ENCODE measurements at places on chromosomes 7 and 10.

- no peak for DNase-seq
Observed at GRCh38 chr10:100553929-100554328, 18.2 kb downstream of the HIF1AN start.

DNA sequence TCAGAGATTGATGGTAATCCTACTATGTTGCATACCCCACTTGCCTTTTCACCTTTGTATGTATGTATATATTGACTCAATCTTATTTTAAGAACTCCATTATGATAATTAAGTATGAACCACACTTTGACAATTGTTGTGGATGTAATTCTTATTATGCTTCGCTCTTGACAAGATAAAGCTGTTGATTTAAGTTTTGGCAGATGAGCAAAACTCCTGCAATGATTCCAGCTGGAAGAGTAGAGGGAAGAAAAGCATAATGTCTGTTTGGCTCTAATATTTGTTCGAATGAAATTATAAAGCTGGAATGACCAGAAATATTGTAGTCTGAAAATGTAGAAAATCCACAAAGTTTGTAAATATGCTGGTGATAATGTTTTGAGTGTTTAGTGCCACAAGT lies 83.8 kb upstream of the AKR1E2 start:
- no peak for DNase-seq

DNA sequence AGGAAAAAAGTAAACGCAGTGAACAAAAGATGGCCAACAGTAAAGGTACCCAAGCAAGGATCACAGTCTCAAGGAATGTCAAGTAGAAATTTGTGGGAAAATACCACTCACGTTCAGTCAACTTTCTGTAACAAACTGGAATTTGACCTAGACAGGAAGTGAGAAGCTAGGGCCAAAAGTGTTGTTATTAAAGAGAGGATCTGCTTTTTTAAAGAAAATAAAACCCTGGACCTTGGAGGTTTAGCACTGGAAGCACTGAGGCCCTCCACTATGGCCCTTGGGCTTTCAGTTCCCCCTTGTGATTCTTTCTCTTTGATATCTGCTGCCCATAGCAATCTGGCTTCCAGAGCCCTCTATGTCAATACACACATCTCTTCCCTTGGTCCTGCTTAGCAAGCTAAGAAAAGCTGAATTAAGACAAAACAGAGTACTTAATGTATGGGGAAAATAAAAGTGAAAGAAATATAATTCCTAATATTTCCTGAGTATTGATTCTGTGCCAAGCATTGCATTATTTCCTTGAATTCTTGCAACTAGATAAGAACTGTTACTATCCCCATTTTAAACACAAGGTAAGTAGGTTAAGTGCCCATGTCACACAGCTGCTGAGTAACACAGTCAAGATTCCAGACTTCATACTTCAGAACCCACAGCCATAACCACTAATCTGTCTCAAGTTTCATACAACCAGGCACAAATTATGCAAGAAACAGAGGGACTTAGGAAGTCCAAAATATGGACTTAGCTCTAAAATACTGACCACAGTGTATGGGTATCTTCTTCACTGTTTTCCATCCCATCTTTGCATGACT lies 2.6 kb upstream of the ZNF438 start:
- no peak for DNase-seq

- DNase-seq, result no peak
Observed at GRCh38 chr10:91319336-91319735, 90.8 kb upstream of the HECTD2 start.

GRCh38 chr10:18984531-18984930 lies 64.1 kb upstream of the MALRD1 start:
- DNase-seq, result no peak

DNA sequence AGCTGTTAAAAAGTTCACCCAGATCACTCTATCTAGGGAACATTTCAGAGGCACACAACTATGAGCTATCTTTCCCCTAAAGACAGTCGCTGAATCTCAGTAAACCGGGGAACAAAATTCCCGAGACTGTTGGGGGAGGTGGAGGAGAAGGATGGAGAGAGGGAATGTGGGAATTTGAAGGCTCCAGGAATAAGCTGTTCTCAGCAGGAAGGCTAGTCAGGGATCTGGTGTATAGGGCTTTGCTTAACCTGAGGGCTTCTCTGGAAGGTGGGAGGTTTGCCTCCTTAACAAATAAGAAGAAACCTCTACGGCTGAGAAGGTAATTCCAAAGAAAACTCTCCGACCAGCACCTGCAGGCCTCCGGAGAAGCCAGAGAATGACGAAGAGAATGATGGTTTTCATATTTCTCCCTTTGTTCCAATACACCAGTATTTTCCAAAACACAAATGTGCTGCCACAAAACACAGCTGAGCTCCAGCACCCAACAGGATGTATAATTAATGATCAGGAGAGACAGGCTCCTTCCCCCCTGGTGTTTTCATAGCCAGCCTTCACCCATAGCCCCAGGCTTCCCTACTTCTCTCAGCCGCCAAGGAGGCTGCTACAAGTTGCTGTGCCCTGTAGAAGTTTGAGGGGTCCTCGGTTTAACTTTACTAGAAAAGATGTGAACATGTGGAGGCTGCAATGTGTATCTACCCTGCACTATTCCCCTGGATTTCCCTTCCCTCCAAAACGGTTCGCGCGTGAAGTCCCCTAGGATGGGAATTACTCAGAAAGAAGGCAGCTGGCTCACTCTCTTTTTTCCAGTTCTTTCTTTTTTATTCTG lies 2.0 kb downstream of the KCNMA1 start:
- DNase-seq, result no peak

GRCh38 chr7:29604052-29604451 lies 40.4 kb downstream of the PRR15 start:
- DNase-seq, result no peak

DNA sequence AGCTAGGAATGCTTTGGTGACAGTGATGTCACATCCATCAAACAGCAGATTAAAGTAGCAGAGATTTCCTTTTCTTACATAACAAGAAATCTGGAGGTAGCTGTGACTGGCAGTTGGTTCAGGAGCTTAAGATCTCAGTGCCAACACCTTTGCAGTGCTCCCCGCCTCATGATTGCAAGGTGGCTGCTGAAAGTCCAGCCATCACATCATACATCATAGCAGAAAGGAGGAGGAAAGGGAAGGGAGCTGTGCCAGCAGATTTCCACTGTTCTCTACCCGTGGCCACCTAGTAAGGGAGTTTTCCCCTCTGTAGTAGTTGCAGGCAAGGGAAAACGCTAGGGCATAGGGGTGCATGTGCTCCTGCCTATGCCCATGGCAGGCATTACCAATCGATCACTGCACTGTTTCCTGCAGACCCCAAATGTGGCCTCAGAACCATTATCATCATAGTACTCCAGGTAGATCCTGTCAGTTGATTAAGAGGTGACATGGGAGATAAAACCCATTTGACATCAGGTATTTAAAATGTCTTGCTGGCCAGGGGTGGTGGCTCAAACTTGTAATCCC lies 57.9 kb upstream of the GTF2IRD1 start:
- no peak for DNase-seq

DNA sequence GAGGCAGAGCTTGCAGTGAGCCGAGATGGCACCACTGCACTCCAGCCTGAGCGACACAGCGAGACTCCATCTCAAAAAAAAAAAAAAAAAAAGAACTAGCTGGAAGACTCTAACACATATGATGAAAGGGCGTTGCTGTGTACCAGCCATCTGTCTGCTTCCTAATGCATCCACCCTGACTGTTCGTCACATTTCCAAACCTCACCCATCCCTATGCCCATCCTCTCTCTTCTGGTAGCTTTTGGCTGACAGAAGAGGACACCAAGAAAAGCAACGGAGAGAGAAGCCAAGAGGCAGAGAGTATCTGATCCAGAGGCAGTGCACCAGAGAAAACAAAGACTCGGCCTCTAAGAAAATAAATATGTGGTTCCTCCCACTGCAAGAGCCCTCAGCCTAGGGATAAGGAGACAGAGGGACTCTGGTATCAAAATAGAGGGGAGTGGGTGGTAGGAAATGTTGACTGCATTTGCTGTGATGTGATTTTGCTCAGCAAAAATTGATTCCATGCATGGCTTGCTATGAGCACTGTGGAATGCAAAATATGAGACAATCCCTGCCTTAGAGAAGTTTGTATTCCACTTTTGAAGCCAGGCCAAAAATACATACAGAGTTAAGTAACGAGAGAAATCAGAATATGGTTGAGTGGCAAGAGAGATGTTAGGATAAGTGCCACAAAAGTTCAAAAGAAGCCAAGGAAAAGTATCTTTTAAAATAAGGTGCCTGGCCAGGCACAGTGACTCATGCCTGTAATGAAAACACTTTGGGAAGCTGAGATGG lies 100.8 kb upstream of the STK17A start:
- no peak for DNase-seq

GRCh38 chr7:137005873-137006272 lies 137.4 kb downstream of the CHRM2 start:
- no peak for DNase-seq

- no peak for DNase-seq
Observed at GRCh38 chr10:125543796-125544195, 139.2 kb downstream of the TEX36 start.

- DNase-seq, result peak; percentile 6
Observed at GRCh38 chr10:51073453-51074237, 642 bp upstream of the PRKG1 start.

- no peak for DNase-seq
Observed at GRCh38 chr7:158098125-158099030, 489.2 kb downstream of the PTPRN2 start.

DNA sequence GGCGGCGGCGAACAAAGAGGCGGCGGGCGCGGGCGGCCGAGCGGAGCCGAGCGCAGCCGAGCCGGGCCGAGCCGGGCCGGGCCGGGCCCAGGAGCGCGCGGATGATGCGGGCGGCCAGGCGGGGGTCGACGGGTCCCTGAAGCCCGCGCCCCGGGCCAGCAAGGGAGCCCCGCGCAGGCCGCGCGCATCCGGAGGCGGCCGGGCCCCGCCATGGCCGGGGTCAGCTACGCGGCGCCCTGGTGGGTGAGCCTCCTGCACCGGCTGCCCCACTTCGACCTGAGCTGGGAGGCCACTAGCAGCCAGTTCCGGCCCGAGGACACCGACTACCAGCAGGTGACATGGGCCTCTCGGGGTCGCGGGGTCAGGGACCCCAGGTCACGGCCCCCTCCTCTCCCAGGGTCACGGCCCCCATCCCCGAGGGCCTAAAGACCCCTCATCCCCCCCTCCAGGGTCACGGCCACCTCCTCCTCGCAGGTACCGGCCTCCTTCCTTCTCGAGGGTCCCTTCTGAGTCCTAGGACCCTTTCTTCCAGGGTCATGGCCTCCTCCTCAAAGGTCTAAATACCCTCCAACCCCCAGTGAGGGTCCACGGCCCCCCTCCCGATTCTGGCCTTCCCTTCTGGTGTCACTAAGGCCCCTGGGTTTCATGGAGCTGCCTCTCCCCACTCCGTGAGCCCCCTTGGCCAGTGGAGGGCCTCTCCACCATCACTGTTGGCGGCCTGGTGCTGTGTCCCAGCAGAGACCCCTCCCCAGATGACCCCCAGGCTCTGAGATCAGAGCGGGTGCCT lies at the start of gene TTYH3:
TTYH3 (plus strand) TSS at position 41 of the 787 bp plus-strand sequence; CDS start at position 211, 170 bp downstream.
- DNase-seq, result no peak

GRCh38 chr10:101230183-101230917 lies 1.1 kb upstream of the LBX1 start:
- no peak for DNase-seq

GRCh38 chr10:112275512-112276245 lies 7.5 kb upstream of the TECTB start:
- DNase-seq, result no peak

Measured in kidney capillary endothelial cell (primary cell).